ENCODE measurements at places on chromosomes 4 and X.

DNA sequence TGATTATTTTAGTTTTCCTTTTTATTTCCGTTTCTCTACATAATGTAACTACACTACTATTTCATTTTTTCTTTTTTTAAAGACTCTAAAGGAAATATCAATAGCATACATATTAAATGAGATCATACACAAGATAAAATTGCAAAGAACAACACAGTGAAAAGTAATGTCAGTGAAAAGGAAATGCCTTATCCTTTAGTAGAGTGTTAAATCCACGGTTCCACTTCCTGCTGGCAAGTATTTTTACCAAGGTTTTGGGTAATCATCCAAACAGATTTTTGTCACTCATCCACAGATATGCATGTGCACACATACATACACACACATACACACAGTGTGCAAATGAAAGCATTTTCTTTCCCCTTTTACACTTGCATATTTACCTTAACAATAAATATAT is 548.9 kb downstream of the PPP4R3C start:
- DNase-seq, result no peak

DNA sequence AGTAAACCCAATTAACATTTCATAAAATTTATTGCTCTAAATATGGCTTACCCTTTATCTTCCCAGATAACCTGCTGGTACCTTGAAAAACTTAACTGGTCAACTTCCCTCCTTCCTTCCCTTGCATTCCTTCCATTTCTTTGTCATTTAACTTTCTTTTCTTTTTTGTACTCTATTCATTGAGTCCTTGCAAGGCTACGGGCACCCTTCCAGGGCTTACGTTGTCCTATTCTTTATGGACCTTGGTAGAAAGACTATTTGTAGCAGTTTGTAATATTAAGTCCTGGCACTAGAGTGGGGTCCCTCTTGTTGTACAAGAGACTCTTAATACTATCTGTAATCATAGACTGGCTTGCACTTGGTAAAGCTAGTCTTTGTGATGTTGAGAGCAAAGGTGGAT is 8.0 kb upstream of the GATB start:
- DNase-seq, result no peak

- DNase-seq, result peak; percentile 66
Measured at GRCh38 chr4:79857811-79858210, 215.2 kb downstream of the ANTXR2 start.

DNA sequence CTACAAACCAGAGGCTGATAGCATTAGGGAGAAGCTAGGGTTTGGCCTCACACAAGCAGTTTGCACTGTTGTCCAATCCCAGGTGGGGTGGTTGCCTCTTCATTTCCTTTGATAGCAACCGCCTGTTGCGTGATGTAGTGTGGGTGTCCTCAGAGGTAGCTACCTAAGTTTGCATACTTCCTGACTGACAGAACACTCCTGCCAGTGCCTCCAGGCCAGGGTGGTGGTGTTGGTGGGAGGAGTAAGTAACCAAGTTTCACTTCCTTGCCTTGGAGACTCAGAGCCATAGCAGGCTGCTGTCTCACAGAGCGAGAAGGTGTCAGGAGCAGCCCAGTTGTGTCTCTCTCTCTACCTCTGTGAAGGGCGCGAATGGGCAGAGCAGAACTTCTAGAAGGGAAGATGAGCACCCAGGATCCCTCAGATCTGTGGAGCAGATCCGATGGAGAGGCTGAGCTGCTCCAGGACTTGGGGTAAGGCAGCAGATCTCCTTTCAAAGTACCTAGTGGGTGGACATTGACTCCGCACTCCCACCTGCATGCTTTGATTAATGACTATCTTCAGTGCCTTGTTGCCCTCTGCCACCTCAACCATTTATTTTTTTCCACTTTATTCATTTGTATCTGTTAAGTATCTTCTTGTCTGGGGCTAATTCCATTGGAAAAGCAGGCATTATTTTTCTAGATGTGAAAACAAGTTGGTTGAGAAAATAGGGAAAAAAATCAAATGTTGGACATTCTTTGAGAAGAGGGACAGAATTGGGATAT is at the start of gene DAPP1:
Gene DAPP1, plus strand, starts transcription at position 283 of the 764 bp plus-strand sequence. Its CDS starts 87 bp downstream, at position 370.
- DNase-seq, result peak; percentile 61

Data from NCI-H226 (cell line).